ENCODE measurements at places on chromosomes 13 and 19. TPM values are rescaled to one million over a fixed set of nuclear protein-coding genes. Genes with fewer than 3 reads are reported as not detected.

PEPD gene
- 123 TPM for total RNA-seq

DIRAS1 gene
- total RNA-seq: 2.3 TPM

DNA sequence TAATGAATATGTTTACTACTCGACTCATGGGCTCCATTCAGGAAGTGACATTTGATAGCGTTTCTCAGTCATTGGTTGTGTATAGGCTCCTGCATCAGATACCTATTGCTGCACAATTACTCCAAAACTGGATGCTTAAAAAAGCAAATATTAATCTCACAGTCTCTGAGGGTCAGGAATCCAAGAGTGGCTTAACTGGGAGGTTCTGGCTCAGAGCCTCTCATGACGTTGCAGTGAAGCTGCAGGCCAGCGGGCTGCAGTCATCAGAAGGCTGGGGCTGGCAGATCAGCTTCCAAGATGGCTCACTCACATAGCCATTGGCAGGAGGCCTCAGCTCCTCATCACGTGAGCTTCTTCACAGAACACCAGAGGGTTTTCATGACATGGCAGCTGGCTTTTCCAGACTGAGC lies 525.1 kb upstream of the NBEA start:
- DNase-seq: no peak

GNG7 gene
- 0.43 TPM for total RNA-seq

DNA sequence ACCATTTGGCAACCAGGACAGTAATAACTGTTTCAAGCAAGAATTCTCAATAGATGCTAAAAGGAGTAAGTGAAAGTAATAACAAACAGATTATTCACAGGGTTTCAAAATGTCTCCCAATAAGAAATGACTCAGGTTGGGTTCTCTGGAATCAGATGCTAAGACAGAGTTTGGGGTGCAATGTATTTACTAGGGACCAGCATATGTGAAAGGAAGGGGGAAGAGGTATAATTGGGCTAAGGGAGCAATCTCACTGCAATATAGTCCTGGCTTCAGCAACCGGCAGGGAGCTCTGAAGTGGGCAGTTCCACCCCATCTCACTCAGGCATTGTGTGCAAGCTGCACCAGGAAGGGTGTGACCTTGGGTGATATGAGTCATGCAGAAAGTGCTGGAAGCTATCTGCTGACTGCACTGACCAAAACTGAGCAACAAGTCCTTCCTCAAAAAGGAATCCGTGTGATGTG lies 23.4 kb downstream of the ZDHHC20 start:
- no peak for DNase-seq

DNA sequence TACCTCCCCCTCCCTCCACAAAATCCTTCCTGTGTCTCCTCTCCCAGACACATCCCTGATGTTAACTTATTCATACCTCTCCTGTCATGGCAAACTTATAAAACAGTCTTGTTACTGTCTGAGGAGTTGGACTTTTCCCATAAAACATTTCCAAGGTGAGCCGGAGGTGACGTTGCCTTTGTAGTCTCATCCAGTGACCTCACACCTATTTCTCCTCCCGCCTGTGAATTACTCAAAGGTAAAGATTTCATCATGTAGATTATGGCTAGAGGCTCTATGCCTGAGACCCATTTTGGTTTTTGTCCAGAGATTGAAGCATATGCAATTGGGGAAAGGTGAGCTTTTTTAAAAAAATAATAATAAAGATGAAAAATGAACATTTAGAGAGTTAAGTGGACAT lies 529.0 kb downstream of the MYO16 start:
- no peak for DNase-seq

LIN37 gene
- 10.2 TPM for total RNA-seq

- DNase-seq: no peak
Observed at GRCh38 chr13:37960427-37960826, 90.9 kb upstream of the TRPC4 start.

- no peak for DNase-seq
Observed at GRCh38 chr13:110636701-110637201, 21.4 kb downstream of the NAXD start.

GRCh38 chr19:41588497-41589209 lies 12.7 kb downstream of the CEACAM21 start:
- peak; percentile 67 for DNase-seq

DNA sequence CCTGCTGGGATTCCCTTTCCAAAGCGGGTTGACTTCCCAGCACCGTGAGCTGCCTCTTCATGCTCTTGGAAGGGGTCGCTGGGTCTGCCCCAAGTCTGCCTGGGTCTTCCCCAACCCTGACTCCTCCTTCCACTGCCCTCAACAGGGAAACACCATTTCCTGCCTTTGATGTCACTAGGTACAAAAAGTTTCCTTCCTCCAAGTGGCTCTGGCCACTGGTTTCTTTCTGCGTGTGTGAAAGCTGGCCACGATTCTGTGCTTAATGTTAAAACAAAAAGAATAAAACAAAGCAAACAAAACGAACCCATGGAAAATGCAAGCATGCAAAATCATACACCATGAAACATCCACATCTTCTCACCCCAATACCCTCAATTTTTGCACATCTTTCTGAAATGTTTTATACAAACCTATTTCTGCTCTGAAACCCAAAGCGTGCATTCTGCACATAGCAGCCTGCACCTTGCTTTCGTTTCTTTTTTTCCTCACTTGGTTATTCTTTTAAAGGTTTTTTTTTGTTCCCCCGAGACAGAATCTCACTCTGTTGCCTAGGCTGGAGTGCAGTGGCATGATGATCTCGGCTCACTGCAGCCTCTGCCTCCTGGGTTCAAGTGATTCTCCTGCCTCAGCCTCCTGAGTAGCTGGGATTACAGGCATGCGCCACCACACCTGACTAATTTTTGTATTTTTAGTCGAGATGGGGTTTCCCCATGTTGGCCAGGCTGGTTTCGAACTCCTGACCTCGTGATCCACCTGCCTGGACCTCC lies 12.5 kb upstream of the TNFSF9 start:
- DNase-seq: no peak

RYR1 gene
- 5.9 TPM for total RNA-seq

GRCh38 chr13:43315522-43315921 lies 292.1 kb downstream of the DNAJC15 start:
- no peak for DNase-seq

GRCh38 chr19:49113762-49114629 lies at the start of gene LIN7B:
LIN7B (plus strand) TSS chr19:49114370; CDS start chr19:49114405, 35 bp downstream.
- peak; percentile 92 for DNase-seq

DNA sequence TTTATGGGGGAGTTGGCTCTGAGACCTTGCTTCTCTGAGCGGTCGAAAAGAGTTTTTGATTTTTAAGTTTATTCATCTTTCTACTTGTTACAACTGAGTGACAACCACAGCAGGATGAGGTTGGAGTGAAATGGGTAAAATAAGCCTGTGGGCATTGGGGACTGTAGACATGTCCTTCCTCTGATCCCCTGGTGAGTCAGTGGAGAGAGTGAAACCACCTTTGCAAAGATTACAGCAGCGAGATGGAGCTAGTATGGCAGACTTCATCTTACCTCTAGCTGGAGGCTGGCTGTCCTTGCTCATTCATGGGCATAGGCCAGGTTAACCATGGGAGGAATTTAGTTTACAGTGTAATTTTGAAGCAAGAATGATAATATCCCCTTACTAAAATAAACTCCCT lies 30.9 kb upstream of the PSG9 start:
- no peak for DNase-seq

DNA sequence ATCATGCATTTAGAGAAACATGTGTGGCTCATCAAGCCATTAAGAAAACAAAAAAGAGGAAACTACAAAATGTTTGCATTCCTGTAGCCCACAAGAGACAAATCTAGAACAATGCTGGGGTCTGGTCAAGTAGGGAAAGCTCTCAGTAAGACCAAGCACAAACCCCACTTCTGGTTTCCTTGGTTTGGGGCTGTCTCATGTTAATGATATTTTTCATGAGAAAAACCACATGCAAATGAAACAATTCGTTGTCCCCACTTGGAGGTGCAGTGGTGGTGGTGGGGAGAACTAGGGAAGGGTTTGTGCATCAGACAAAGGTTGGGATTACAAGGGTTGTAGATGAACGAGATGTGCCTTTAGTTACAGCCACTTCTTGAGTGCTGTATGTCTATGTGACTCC lies 7.0 kb upstream of the RB1 start:
- no peak for DNase-seq

DNA sequence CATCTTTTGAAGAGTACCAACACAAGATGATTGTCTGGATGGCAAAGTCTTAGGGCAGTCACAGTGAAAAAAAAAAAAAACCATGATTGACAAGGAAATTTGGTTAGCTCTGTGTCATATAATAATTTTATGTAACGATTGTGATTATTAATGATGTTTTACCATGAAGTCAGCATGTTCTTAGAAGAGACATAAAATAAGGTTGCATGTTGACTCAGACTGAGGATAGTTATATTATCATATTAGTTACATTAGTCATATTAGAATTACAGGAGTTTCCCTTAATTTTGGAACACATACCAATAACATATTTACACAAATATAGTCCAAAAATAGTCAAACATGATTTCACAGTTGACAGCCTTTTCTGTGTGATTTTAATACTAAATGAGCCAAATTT lies 5.7 kb downstream of the ZNF431 start:
- no peak for DNase-seq

- DNase-seq: no peak
Observed at GRCh38 chr19:3771906-3772455, at the start of gene RAX2. RAX2 (minus strand) TSS chr19:3772228; CDS start chr19:3771742, 486 bp downstream.

RASAL3 gene
- total RNA-seq: not detected

DNA sequence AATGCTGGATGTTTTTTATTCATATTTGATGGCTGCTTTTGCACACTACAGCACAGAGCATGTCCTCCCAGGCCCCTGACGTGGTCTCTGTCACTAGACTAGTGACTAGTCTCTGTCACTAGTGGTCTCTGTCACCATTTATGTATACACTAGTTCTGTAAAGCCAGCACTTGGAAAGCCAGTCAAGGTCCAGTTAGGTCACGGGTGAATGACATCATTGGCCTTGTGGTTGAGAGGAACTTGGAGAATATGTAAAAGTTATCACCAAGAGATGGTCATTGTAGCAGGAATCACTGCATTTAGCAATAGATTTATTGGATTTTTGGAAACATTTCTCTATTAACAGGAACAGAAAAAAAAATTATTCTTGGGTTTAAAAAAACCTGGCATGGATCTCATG lies 72.9 kb downstream of the SHISA2 start:
- no peak for DNase-seq

DNA sequence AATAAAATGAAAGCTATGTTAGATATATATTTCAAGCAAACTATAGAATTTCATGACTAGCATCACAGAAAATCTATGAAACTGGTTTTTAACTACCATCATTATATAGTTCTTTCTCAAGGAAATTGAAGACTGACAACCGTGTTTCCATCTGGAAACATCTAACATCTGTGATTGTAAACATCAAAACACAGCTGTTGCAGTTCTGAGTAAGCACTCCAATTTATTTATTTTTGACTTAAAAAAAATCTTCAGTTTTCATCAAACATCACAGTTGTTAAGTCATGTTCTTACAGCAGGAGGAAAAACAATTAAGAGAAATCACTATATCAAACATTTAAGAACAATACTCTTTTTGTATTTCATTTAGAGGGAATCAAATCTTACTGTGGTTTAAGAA lies 1653.0 kb upstream of the MIR17HG start:
- DNase-seq: no peak

DNA sequence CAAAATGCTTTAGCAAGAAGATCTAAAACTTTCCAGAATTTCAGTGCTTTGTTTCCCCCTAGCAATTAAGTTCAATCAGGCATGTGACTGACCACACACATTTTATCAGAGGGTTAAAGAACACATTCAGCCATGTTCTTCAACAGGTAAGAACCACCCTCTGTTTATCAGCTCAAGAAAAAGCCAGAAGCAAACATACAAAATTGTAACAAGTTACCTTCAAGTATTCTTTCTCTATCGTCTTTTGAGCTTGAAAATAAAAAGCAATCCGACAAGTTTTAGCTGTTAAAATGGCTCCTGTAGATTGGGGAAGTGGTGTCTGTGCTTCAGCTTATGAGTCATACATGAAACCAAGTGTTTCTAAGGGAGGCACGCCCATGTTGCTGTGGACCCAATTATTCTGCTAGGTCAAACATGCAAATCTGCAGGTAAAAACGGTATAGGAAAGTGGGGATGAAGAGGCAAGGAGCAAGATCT lies at the start of gene ELF1:
ELF1 (minus strand) TSS at position 306 of the 477 bp plus-strand sequence. CDS start 37,262 bp downstream, outside the sequence.
- DNase-seq: peak; percentile 70

DNA sequence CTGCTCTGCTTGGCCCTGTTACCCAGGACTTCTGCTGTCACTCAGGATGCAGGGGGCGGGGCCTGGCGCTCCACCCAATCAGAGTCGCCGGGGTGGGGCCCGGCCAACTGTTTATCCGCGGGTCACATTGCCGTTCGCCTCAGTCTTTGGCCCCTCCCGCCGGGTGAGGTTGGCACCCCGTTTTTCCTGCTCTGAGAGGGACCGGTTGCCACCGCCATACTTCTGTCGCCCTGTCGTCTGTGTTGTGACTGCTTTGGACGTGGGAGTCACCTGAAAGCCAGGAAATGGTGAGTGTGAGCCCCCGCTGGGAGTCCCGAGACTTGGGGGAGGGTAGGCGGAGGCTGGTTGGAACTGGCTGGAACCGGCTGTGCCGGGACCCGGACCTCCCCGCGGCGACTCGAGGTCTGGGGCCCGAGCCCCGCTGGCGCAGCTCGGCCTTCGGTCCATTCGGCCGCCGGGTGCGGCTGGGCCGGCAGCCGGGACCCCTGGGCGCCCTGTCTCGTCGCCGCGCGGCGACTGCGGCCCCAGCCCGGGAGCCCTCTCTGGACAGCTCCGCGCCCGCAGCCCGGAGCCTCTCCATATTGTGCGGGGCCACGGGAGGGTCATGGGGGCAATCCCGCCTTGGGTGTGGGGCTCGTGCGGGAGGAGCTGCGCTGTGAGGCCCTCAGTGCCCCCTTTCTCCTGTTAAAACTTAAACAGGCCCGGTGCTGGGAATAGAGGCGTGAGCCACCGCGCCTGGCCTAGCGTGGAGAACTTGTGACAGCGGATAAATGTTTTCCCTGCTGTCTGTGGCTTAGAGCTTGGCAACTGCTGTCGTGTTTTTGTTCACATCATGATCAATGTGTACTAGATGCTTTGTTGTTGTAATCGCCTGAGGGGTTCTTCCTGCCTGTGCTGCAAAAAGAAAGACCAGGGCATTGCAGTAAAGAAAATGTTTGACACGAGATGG lies at the start of gene ZNF844:
ZNF844 (plus strand) TSS at position 142 of the 949 bp plus-strand sequence; CDS start at position 285, 143 bp downstream.
- DNase-seq: peak; percentile 74

PROZ gene
- total RNA-seq: not detected

DNA sequence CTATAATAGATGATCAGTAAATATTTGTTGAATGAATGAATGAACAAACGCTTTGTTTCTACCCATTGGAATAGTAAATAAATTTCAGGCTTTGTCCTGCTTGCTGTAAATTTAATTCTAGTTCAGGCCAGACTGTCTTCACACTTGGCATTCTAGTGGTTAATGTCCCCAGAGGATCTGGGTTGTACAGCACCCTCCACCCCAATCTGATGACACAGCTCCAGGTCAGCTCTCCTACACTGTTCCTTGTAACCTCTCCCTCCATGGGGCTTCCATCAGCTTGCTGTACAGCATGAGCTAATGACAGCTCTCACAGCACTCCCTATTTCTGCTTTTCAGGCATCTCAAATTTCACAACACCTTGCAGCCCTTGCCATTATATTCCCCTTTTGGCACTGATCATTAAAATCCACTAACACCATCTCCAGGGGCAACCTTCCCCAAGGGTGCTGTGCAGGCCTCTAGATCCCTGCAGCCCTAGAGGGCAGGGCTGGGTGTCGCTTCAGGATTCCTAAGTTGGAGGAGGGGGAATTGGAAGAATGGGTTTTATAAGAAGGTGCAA lies 12.7 kb upstream of the KL start:
- DNase-seq: no peak

- no peak for DNase-seq
Observed at GRCh38 chr13:79703772-79704171, 222.8 kb downstream of the NDFIP2 start.

GRCh38 chr13:72851678-72852014 lies 69.7 kb downstream of the PIBF1 start:
- no peak for DNase-seq

DIS3 gene
- total RNA-seq: 38.4 TPM

KIR3DL1 gene
- total RNA-seq: not detected
